ENCODE measurements at places on chromosomes 7 and 10.

DNA sequence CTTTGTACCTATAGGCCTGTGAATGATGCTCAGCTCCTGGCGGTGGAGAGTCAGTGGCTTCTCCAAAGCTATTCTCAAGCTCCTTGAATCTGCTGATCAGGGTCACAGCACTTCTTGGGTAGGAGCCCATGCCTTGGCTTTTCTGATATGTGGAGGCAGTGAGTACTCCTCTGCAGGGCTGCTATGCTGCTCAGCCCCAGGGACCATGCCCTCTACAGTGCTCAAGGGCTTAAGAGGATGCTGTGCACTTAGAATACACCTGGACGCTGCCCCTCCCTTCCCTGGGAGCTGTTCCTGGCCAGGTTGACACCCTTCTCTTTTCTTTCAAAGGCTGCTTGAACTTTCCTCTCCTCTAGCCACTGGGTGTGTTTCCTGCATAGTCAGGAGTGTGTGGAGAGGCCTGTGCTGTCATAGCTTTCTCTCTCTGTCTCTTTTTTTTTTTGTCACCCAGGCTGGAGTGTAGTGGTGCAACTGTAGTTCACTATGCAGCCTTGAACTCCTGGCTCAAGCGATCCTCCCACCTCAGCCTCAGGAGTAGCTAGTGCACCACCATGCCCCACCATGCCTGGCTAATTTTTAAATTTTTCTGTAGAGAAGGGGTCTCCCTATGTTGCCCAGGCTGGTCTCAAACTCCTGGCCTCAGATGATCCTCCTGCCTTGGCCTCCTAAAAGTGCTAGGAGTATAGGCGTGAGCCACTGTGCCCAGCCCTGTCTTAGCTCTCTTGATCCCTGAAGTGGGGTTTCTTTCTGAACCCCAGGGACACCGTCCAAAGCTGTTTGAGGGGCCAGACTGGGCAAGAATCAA is 113.9 kb downstream of the KIF20B start:
- DNase-seq, result no peak

DNA sequence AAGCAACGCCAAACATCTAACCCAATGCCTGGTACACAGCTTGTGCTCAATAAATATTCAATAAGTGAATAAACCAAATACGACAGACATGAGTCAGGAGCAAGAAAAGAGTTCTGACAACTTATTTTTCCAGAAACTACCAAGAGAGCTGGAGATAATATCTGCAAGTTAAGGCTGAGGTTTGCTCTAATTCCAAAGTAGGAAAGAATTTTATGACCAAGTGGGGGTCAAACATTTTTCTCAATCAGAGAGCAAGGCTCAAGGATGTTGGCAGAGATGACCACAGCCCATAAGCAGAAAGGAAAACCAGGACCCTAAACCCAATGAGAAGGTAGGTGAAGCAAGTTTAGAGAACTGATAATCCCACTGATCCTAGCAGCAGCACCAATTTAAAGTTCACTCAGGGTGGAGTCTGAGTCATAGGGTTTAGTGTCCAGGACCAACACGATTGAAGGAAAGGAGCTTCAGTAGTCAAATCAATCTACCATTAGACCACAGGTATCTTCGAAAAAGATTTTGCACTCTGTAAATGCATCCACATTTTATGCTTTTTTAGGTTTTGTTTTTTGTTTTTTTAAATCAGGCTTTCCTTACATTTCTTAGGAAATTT is 49.3 kb upstream of the KCNIP2 start:
- no peak for DNase-seq

DNA sequence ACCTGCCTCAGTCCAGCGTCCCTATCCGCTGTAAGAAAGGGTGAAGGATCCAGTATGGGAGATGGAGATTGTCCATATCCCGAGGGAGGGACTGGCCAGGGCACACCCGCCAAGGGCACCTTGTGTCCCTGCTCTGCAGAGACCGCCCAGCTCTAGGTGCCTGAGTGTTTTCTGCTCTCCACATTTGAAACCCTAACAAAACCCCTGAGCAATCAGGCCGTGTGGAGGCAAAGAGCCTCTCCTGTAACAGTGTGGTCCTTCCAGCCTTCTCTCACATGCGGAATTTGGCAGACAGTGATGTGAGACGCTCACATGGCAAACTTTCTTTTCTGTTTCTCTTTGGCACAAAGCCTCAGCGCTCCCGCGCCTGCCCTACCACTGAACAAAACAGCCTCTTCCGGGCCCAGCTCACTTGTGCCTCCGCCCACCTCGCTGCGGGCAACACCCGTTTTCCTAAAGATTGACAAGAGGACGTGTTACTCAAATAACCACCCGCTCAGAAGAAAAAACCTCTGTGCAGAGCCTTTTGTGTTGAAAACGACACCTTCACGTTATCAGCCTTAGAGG is 514.8 kb downstream of the DNAJB6 start:
- no peak for DNase-seq

- DNase-seq, result no peak
Measured at GRCh38 chr7:54187886-54188685, 354.1 kb upstream of the VSTM2A start.

GRCh38 chr7:21367081-21367480 is 60.8 kb upstream of the SP4 start:
- peak; percentile 71 for DNase-seq
